ENCODE measurements at places on chromosomes 11 and 22.

GRCh38 chr11:76226626-76227025 is 20.3 kb upstream of the WNT11 start:
- DNase-seq: no peak

GRCh38 chr11:45655347-45655756 is 10.1 kb downstream of the CHST1 start:
- peak; percentile 90 for DNase-seq

DNA sequence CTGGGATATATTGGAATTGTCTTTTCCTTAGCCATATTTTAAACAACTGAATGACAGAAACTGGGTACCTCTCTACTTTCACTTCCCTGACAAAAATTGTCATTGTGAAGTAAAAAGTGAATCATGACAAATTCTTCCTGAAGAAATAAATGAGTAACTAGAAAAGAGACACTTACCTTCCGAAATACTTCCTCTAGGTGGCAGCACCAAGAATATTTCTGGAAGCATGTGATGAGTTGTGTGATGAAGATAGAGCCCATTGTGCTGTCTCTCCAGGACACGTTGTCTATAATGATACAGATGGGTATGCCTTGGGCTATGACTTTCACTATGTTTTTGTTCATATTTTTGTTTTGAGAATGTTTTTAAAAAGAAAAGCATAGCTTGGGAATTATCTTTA is 21.5 kb downstream of the CASP4 start:
- peak; percentile 40 for DNase-seq

GRCh38 chr11:37861671-37862070 is 1263.6 kb upstream of the RAG2 start:
- no peak for DNase-seq

DNA sequence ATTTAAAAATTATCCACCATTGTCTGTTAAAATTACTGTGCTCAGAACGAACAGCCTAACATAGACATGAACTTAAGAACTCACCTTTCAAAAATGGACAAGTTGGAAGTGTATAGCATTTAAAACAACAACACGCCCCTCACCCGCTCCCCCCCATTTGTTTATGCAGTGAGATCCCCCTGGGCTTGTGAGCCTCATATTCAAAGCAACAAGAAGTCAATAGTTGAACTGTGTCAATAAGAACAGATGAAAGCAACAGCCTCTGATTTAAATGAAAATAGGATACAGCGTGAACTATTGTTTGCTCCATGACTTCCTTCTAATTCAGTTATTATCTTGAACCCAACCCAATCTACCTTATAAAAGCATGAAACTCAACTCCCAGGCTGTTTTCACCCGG is 314.2 kb downstream of the BLID start:
- no peak for DNase-seq

DNA sequence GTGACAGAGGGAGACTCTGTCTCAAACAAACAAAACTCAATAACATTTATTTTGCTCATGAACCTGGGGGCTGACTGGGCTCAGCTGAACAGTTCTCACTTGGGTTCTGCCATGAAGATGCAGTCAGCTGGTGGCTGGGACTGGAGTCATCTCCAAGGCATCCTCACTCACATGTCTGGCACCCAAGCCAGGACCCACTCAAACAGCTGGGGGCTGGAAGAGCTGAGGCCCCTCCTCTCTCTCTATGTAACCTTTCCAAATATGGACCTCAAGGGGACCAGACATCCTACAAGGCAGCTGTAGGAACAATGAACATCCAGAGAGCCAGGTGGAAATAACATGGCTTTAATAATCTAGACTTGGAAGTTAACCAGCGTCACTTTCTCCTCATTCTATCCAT is 16.8 kb downstream of the HSPA8 start:
- DNase-seq: no peak
